Stimulated activated CD4-positive, alpha-beta T cell treated with anti-CD3 and anti-CD28 coated beads, Interleukin-4, amount 100 ng/mL, for 1 hour (primary cell): ENCODE measurements at places on chromosomes 12 and 14.

DNA sequence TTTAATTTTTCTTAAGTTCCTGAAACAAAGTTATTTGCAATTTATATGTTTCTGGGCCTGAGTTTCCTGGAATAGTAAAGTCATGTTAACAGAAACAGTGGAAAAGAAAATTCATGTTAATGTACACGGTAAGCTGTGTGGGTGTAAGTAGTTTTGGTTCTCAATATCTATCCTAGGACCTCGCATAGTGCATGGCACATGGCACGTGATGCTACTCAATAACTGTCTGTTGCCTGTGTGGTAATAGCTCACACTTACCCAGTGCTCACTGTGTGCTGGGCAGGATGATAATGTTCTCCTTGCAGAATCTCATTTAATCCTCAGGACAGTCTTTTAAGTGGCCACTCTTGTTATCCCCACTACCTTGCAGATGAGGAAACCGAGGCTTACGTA is 100.7 kb downstream of the DUSP16 start:
- peak; percentile 29 for DNase-seq

DNA sequence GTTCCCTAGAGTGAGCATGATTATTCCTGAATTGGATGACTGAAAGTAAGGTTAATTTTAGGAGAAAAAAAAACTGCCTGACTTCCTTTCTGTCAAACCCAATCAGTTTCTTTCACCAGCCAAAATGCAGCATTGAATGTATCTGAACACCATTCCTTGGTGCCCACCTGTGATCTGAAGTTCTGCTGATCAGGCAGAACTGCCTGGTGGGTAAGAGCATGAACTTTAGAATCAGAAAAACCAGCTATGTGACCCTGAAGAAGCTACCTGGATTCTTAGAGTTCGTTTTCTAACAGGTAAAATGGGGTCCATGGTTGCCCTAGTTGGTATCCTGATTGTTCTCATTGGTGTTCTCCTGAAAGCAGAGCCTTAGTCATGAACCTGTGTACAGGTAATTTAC is 506.9 kb downstream of the MED13L start:
- DNase-seq = no peak

DNA sequence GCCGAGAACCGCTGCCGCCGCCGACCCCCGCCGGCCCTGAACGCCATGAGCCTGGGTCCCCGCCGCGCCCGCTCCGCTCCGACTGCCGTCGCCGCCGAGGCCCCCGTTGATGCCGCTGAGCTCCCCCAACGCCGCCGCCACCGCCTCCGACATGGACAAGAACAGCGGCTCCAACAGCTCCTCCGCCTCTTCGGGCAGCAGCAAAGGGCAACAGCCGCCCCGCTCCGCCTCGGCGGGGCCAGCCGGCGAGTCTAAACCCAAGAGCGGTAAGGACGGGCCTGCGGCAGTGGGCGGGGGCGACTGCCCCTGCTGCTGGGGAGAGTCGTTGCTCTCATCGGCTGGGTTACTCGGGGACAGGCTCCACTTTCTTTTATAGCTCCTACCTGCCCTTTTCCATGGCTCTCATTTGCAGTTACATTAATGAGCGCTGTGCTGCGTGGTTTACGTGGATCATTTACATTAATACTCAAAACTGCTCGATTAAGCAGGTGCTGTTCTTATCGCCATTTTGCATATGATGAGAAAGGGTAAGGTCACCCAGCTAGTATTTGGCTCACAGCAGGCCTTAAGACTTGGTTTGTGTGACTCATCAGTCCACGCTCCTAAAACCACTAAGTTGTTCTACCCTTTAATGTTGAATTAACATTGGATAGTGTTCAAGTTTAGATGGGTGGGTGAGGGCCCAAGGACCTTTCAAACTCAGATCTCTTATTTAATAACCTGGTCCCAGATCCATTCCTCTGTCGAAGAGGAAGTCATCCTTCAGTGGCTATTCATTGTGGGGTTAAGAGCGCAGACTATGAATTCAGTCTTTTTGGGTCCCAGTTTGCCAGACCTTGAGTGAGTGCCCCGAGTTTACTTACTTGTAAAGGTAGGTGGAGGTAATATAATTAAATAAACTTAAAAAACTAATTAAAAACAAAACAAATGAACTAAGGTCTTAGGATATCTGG is 823 bp downstream of the RNF10 start:
- DNase-seq = peak; percentile 54

GRCh38 chr12:39723831-39724230 is 104.2 kb upstream of the ABCD2 start:
- DNase-seq = no peak

- no peak for DNase-seq
Measured at GRCh38 chr12:29291226-29291625, 89.7 kb downstream of the ERGIC2 start.

DNA sequence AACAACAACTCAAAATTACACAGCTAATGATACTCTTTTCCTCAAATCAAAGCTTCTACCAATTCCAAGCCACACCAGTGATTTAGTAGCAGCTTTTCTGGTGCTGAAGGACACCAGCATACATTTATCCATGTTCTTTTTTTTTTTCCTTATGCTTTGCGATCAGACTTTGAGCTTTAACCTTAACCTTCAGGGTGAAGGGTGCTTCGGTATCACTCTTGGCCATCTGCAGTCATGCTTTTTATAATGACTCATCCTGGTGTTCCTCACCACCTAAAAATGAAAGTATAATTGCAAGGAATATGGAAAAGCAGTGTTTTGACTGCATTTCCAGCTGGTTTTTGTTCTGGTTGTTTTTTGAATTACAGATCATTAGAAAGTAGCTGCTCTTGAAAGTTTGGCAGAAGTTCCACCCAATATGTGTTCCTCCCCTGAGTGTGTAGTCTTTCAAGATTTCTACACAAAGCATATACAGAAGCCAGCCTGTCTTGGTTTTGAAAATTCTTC is 1.3 kb upstream of the SLC41A2 start:
- no peak for DNase-seq

DNA sequence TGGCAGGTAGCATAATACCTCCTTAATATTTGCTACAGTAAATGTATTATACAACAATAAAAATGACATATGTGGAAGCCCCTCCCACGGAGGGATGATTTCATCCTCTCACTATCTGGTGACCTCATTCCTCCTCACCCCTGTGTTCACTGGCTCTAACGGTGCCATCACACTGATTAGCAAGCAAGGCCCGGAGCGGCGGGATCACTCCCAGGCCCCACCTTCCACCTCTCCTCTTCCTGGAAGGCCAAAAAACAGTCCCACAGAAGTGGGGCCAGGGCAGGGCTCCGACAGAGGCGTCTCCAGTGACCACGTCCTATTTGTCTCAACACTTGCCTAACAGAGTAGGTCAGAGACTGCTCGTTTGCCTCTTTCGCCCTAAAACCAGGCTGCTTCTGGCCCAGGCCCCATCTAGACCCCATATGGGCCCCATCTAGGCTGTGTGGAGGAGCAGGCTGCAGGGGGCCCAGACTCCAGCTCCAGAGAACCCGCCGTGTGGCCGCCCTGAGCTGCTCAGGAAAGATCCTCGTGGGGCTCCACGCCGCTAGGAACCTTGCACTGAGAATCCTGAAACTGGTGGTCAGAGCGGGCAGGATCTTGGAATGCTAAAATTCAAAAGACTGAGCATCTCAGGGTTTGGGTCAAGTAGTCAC is 3.7 kb downstream of the SELPLG start:
- DNase-seq = peak; percentile 46

GRCh38 chr12:7571257-7571656 is 67.7 kb upstream of the CD163 start:
- DNase-seq = no peak

DNA sequence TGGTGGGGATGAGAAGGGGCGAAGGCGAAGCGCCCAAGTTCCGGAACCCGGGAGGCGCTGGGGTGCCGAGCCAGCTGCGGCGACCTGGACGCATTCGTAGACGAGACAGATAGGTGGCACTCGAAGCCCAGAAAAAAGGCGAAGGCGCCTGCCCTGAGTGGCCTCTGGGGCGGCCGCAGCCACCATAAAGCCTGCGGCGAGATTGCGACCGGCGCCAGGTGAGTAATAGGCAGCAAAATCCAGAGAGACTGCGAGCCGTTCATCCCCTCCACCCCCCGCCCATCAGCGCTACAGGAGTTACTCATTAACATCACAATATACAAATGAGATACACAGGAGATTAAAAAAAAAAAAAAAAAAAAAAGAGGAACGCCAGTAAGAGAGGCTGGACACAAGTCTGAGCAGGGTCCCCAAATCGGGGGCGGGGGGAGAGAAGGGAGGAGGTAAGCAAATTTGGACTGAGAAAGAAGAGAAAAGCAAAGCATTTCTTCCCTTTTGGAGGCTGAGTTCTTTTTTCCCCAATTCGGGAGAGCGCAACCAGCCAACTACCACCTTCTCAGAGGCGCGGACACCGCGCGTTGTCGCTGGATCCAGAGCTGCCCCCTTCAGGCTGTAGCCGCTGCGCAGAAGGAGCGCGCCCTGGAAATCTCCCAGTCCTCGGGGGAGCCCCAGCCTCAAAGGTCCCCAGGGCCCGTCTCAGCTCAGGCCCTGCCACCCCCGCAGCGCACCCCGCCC is 15.7 kb downstream of the TBX3 start:
- no peak for DNase-seq

DNA sequence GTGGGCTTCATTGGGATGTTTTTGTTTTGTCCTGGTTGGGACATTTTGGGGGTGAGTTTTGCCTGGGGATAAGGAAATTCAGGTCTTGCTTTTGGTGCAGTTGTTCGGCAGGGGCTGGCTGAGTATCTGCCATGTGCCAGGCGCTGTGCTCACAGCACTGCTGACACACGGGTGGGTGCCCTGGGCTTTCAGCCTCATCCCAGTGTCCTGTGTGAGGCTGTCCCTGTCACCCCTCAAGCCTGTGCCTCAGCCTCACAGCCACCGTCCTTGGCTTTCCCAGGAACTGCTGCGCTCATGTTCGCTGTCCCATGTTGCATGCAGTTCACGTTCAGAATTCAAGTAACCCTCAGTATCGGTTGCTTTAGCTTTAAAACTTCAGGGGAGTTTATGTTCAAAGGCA is 24.9 kb downstream of the XRCC3 start:
- DNase-seq = no peak

DNA sequence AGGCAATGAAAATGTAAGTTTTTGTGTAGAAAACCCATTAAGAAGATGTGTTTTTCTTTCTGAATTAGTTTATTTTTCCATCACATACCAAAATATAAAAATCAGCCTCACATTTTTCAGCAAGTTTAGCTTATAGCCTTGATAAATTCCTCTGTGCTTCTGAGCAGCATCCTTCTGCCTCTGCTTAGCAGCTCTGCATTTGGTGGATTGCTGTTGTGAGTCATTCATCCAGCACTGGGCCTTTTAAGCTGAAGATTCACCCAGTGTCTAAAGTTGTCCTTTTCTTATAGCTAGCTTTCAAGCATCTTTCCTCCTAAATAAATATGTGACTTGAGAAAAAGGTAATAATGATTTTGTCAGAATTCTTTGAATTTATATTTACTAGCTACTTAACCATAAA is 206.1 kb downstream of the PCNX1 start:
- DNase-seq = no peak

GRCh38 chr12:10368206-10369171 is 21.4 kb downstream of the KLRK1 start:
- DNase-seq = no peak

GRCh38 chr12:132462788-132463187 is 27.2 kb upstream of the FBRSL1 start:
- DNase-seq = no peak

DNA sequence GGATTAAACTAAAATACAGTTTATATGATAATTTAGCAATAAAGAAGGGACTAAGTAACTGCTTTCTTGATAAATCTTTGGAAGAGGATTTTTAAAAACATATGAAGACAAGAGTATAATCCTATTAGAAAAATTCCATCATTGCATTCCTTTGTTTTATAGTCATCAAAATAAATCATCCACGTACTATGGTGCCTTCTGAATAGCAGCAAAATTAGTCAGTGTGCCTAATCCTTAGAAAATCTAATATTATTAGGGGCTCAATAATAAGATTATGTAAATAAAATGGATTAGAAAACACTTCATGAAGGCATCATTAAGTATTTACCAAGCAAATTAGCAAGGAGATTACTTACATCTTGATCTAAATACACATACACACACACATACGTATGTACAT is 102.1 kb downstream of the KCNH5 start:
- no peak for DNase-seq

GRCh38 chr14:33933386-33933933 is 17.4 kb downstream of the EGLN3 start:
- no peak for DNase-seq

- peak; percentile 46 for DNase-seq
Measured at GRCh38 chr14:104393898-104394381, 185.6 kb upstream of the C14orf180 start.

DNA sequence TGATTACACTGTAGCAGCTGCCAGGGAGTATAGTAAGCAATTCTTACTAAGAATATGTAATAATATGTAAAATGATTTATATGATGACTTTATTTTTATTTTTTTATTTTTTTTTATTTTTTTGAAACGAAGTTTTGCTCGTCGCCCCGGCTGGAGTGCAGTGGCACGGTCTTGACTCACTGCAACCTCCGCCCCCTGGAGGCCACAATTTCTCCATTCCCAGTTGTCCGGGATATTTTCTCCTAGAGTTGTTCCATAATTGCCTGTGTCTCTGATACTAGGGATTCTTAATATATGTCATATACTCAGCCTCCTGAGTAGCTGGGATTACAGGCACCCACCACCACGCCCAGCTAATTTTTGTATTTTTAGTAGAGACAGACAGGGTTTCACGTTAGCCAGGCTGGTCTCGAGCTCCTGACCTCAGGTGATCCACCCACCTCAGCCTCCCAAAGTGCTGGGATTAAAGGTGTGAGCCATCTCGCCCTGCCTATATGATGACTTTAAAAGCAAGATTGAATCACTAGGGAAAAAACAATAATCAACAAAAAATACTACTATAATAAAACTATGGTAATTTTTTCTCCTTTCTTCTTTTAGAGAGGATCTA is 12.2 kb upstream of the ITPR2 start:
- DNase-seq = no peak
